CD4-positive, alpha-beta T cell treated with Interleukin-6 at 100 ng/mL for 8 hours (primary cell): ENCODE measurements at places on chromosomes 2 and 18.

DNA sequence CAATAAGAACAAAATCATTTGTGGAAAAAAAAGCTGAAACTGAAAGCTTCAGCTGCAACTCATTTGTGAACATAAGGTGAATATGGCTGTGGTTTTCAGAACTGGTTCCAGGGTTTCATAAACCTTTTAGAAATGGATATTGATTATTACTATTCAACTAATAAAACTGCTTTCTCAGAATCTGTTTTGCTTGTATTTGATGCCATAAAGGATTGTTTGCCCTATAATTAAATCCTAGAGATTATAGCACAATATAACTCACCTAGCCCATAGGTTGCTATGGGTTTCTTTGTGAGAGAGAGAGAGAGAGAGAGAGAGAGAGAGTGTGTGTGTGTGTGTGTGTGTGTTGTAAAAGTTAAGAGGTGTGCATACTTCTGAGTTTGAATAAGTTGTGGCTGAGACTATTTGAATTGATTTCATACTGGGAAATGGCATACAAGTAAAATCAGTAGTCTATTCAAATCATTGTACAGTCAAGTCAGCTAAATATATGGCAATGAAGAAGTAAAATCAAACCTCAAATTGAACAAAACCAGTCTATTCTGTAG is 339.2 kb downstream of the ARHGAP15 start:
- DNase-seq, result no peak

DNA sequence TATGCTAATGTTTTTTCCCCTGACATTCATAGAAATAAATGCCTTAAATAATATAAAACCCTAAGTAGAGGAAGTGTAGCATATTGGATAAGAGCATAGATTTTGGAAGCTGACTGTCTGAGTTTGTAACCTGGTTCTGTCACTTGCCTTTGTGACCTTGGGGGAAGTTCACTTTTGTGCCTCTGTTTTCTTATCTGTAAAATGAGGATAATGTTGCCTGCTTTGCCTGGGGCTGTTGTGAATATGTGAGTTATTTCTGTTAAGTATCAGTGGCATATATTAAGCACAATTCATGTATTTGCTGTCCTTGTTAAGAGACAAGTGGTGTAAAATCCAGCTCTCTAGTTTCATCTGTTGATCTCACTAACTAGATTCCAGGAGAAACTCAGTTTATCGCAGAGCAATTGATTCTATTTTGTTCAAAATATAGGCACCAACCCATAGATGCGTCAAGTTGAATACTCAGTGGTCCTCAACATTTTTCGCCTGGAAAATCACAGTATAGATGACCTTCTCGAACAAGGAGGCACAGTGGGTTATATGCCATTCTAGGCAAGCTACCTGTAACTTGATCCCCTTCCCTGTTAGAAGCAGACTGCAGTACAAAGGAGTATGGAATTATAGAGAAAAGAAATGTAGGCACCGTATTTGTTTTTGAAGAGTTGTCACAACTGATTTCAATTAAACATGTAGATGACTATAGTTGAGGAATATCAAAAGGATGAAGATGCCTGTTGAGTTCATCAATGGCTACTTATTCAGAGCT is 67.0 kb downstream of the SOCS6 start:
- DNase-seq, result no peak

- DNase-seq, result no peak
Observed at GRCh38 chr2:219567791-219568361, 3.5 kb downstream of the OBSL1 start.

DNA sequence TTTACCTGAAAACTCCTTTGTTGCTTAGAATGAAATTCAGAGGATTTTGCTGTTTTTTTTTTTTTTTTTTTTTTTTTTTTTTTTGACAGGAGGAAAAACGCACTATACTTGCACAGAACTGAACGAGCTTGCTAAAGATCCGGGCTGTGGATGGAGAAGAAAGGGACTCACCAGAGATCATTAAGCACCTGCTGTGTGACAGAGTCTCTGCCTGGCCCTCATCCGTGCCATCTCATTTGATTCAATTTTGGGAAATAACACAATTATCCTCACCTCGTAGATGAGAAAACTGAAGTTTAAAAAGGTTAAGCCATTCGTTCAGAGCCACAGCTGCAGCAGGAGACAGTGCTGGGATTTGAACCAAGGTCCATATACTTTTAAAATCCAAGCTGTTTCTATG is 775.4 kb upstream of the ID2 start:
- no peak for DNase-seq

- DNase-seq, result no peak
Observed at GRCh38 chr18:72368308-72368707, 175.8 kb downstream of the CBLN2 start.

- DNase-seq, result no peak
Observed at GRCh38 chr2:101064125-101064502, 62.0 kb downstream of the RPL31 start.

GRCh38 chr2:70045932-70046331 is 41.3 kb upstream of the PCBP1 start:
- DNase-seq, result no peak

GRCh38 chr2:172247203-172247602 is 144.5 kb upstream of the DLX2 start:
- no peak for DNase-seq

DNA sequence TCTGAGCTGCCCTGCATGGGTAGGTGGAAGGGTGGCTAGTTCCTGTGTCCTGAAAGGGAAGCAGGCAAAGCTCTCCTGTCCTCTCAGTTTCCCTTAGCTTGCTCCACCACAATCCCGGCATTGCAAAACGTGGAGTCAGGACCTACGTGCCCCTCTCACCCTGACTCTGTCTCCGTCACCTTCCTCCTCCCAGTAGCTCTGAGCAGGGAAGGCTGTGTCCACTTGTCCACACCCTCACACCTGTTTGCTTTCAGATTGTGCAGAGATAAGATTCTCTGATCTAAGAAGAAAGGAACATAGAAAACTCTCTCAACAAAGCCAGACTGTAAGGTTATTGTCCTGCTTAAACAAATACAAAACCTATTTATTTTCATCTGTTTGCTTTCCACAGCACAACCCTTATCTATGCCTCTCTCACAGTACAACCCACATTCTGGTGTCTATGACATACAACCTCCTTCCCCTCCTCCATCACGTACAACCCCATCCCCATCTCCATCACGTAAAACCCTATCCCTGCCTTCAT is 79.0 kb downstream of the ALPK2 start:
- DNase-seq, result no peak

- DNase-seq, result no peak
Observed at GRCh38 chr2:168971261-168971660, 59.9 kb downstream of the ABCB11 start.

DNA sequence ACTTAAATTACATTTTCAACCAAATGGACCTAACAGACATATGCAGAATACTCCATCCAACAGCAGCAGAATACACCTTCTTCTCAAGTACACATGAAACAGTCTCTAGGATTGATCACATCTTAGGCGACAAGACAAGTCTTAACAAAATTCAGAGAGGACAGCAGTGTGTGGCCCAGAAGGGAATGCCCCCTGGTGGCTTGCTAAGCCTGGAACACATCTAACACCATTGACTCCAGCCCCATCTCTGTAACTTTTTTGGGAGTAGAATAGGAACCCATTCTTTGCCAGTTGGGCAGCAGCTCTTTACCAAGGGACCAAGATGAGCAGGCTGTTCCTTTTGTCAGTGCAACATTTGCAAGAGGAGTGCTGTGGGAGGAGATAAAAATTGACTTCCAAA is 249.9 kb downstream of the PLCL1 start:
- peak; percentile 44 for DNase-seq

GRCh38 chr18:35389095-35389618 is 12.0 kb upstream of the ZNF396 start:
- DNase-seq, result no peak

DNA sequence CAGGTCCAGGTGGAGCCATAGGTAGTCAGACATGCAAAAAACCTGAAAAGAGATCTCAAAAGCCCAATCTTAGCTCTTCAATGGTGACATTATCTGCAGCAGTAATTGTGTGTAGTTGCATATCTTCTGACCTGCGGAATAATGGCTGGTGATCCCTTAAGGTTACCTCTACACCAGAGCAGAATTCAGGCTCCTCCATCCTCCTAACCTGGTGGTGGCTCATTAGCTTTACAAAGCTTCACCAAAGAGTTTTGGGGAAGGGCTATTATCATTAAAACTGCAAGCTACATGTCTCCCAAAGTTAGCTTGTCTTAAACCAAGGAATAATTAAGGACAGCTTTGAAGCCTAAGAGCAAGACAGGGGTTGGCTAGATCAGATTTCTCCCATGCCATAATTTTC is 42.6 kb upstream of the CHST9 start:
- DNase-seq, result no peak

GRCh38 chr18:29383311-29384273 is 1206.7 kb upstream of the CDH2 start:
- DNase-seq, result no peak

GRCh38 chr2:171347591-171348032 is 86.2 kb downstream of the METTL8 start:
- no peak for DNase-seq

DNA sequence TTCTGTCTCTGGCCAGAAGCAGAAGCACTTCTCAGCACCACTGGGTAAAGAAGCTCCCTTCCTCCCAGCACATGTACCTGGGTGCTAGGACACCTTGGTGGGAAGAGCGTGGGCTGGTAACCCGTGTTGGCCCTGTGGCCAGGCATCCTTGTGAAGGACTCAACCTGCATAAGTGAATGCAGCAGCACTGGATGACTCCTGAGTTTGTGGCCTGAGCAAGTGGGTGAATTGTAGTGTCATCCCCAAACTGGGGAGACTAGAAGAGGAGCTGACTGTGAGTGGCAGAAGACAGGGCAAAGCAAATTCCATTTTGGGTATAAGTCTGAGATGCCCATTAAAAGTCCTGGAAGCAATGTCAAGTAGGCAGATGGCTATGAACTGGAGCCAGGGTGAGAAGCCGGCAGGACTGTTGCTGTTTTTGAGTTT is 63.4 kb downstream of the STAT1 start:
- DNase-seq, result no peak

DNA sequence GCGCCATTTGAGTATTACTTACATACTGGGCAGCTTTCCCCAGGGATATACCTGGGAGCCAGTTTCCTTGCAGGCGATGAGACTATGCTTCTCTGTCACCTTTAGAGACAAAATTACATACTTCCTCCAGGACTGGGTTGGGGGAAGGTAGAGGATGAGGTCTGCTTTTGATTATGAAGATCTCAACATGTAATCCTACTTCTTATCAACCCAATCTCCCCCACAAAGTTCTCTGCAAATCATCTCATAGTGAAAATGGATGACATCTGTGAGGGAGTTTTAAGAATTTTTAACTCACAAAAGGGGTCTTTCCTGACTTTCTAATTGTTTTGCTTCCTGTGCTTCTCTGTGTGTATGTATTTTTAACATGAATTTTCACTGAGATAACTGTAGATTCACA is 81.9 kb downstream of the TMEM131 start:
- no peak for DNase-seq

DNA sequence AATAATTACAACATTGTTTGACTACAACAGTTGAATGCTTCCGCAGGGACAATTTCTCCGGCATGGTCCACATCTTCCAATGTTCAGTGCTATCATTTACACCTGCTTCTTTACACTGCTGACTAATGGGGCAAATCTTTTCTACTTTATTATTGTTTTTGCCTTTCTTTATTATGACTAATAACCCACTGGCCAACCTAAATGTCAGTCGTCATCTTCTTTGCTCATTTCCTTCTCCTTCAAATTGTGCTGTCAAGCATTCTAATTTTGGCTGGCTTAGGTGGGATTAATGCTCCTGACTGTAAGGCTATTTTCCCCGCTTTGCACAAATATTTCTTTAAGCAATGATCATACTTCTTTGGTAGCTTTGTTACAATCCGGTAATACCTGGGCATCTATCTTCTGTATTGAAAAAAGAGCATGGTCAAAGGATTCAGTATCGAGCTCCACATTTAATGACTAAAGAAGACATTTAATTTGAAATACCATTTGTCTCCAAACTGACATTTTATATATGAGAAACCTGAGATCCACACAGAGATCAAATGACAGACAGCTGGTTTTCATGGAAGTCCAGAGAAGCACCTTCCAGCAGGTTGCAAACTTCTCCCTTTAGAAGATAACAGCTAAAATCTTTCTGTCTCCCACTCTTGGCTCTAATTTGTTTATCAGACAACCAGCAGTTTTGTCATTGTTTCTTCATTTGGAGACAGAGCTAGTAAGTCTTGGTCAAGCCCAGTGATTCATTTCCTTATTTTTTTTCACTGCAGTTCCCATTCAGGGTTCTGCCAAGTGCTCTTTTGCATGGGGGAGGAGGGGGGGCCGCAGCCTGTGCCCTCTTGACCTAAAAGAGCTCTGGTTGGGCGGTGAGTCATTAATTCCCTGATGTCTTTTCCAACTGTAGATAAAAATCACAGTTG is 132.9 kb downstream of the SOCS6 start:
- no peak for DNase-seq

DNA sequence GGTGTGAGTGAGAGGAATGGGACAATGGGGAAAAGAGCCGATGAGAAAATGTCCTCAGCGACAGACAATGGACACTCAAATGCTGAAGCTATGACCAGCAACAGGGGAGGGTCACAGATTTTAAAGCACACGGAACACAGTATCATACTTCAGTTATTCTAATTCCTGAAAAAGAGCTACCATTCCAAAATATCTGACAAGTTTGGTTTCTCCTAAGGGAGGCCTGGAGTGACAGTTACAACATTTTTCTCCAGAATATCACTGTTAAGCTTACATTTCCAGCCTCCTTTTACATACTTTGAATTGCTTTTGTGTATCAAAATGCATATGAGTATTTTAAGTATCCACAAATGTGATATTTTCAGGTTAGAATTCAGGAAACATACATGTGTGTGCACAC is 321.6 kb upstream of the THUMPD2 start:
- no peak for DNase-seq

DNA sequence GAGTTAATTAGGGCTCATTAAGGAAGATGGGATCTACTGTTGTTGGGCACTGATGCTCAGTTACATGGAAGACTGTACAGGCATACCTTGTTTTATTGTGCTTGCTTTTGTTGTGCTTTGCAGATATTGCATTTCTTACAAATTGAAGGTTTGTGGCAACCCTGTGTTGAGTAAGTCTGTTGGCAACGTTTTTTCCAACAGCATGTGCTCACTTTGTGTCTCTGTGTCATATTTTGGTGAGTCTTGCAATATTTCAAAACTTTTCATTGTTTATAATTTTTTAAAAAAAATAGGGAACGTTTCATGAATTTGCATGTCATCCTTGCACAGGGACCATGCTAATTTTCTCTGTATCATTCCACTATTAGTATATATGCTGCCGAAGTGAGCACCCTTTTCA is 15.6 kb downstream of the PHLPP1 start:
- DNase-seq, result no peak

DNA sequence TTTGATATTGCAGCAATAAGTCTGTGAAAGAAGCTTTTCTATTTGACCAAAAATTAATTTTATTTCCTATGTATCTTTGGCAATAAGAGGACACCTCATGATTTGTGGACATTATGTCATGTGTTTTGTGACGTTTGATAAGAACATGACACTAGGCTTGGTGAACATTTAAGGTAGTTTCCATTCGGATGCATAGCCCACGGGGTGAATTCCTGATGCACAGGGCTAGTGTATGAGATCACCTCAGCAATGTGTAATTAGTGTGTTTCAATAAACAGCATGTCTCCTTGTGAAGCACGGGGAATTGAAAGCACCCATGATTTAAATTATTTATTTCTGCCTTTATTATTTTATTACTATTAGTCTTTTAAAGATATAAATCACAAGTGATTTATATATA is 146.1 kb upstream of the LINC00305 start:
- DNase-seq, result no peak

GRCh38 chr2:162609798-162610197 is 228.8 kb downstream of the KCNH7 start:
- DNase-seq, result no peak

- no peak for DNase-seq
Observed at GRCh38 chr2:160365716-160366367, 127.8 kb downstream of the RBMS1 start.
